ENCODE measurements at places on chromosomes 2 and 18.

DNA sequence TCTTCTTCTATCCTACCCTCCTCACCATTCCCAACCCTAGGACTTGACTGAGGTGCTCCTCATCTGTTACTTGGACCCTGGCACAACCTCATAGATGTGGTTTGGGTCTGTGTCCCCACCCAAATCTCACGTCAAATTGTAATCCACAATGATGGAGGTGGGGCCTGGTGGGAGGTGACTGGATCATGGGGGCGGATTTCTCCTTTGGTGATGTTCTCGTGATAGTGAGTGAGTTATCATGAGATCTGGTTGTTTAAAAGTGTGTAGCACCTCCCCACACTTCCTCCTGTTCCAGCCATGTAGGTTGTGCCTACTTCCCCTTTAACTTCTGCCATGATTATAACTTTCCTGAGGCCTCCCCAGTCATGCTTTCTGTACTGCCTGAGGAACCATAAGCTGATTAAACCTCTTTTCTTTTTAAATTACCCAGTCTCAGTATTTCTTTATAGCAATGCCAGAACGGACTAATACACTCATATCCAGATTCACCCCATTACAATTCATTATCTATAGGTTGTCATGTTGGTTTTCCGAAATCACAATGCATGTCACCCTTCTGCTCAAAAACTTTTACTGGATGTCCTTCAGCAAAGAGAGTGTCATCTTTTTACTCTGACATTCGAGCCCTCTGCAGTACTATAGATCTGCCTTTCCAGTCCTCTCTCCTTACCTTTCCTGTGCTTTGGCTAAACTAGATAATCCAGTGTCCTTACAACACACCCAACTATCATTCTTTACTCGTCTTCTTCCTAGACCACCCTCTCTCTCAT, 45.7 kb downstream of the APOB start:
- no peak for DNase-seq

DNA sequence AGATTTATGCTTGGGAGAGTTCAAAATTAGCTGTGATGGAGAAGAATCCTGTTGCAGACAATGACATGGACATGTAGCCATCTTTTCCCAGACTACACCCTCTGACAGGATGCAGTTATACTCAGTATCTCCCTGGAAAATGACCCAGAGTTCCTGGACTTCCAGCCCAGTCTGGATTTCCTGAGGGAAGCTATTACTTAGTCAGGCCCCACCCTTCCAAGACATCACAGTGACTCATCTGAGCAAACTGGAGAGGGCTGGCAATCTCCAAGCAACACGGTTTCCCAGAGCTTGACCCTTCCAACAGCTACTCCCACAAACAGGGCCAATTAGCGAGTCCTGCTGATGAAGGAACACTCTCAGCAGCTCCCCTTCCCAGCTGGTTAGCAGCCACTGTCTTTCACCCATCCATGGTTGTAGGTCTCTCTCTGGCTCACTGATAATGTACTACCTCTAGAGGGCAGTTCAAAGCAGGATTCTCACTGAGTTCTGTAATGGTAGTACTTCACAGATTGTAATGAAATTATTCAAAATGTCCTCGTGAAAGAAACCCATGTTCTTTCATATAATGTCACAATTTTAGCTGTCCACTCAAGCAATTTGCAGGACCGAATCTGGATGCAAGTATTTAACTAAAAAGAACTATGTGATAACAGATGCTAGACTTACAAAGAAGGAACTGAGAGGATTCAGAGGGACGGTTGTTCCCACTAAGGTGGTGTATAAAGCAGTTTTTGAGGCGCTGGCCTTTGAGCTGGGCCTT, 110.2 kb downstream of the MDH1 start:
- DNase-seq: peak; percentile 88

DNA sequence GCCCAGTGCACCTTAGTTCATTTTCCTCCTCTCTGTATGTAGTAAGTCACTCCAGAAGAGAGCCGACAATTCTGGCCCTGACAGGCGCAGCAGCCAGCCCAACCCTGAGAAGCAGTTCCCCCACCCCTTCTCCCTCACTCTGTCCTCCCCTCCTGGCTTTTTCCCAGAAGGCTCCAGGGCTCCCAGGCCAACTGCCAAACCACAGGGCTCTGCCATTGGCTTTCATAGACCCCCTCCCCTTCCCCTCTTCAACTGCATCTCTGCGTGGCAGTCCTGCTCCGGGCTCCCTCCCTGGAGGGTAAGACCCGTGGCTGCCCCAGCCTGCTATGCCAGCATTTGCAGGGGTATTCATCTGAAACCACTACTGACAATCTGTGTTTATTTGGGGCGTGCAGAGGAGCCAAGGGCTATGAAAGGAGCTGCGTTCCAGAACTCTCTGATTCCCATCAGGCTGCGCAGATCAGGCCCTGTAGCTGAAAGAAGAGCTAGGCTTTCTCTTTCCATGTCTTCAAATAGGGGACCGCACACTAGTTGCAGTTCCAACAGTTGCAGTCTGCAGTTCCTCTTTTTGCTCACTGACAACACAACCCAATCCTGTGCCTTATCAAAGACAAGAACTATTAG, 388.6 kb upstream of the TNP1 start:
- peak; percentile 87 for DNase-seq

DNA sequence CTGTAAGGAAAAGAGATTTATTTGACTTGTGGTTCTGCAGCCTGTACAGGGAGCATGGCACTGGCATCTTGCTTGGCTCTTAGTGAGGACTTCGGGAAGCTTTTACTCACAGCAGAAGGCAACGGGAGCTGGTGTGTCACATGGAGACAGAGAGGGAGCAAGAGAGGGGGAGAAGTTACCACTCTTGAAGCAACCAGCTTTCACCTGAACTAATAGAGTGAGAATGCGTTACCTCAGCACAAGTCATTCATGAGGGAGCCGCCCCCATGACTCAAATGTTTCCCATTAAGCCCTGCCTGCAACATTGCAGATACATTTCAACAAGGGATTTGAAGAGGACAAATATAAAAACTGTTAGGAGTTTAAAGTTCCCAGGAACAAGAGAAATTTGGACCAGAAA, 190.0 kb downstream of the CYRIA start:
- peak; percentile 1 for DNase-seq

GRCh38 chr2:25483607-25484266, 142.0 kb upstream of the DNMT3A start:
- no peak for DNase-seq

DNA sequence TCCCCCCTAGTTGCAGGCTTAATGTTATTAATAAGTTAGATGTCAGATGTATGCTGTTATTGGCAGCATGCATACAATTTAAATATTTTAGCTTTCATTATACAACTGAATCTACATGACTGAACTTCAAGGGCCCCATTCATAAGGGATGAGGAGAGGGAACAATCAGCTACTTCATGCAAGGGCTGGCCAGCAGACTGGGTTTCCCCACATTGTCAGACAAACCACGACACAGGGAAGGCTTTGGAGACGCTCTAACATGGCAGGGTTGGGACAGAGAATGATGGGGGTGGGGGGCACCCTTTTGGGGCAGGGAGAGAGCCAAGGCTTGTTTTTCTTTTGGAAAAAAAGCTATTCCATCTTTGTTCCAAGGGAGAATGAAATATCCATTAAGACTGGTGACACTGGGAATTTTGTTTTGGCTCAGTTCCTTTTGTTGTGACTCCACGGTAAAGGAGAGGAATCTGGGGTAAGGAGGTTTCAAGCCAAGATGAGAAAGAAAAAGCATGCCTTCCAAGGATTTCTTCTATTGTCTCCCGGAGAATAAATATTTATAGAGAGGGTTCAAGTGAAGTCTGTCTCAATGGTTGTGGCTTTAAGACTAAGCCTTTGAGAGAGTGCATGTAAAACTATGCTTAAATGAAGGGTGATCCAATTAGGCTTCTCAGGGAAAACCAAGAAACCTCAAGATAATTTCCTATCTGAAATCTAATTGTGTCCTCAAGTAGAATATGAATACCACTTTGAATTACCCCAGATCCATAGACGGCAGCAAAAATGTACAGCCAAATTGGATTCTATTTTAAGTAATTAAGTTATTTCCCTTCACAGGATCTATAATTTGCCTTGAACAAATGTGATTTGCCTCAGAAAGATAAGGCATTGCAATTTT, 5.4 kb downstream of the CXCR4 start:
- no peak for DNase-seq

DNA sequence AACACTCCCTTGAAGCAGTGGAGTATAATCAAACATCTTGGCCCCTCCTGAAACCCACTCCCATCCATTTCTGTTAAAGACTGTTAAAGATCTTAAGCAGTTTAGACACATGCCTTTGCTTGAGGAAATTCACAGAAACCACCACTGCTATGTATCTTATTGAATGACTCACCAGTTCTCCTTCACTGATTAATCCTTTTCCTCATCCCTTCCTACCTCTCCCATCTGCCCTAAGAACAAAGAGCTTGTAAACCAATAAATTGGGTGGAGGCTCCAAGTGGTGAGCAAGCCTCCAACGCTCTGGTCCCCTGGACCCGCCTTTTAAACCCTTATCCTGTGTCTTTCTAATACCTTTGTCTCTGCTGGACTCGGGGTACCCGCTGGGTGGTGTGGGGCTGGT, 746.1 kb downstream of the LRP1B start:
- DNase-seq: peak; percentile 54

- DNase-seq: no peak
Observed at GRCh38 chr2:201344663-201345366, 12.3 kb downstream of the FLACC1 start.

GRCh38 chr2:179946810-179947615, 60.1 kb downstream of the CWC22 start:
- no peak for DNase-seq

DNA sequence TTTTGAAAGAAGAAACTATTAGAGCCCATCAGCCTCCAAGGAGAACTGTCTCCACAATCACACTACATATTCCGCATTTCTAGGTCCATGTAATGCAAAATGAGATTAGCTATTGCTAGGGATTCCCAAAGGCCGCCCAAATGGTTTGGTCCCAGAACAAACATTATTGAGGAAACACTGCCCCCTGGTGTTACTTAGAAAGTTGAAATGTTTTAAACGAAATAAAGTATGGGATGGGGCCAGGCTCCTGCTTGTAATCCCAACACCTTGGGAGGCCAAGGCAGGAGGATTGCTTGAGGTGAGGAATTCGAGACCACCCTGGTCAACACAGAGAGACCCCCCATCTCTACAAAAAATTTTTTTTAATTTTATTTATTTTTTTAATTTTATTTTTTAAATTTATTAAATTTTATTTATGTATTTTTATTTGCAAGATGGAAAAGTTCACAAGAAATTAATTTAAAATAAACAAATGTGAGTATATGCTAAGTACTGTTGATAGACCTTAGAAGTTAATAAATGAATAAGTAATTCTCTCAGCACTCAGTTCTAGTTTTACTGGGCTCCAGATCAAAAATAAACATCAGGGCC, 5.5 kb downstream of the NHEJ1 start:
- peak; percentile 70 for DNase-seq

GRCh38 chr2:235897992-235898391, 270.2 kb downstream of the GBX2 start:
- no peak for DNase-seq
